ENCODE measurements at places on chromosomes 16 and 17. TPM values are rescaled to one million over a fixed set of nuclear protein-coding genes. Genes with fewer than 3 reads are reported as not detected.

- peak; percentile 21 for DNase-seq
Measured at GRCh38 chr17:7703584-7704479, 1.2 kb upstream of the EFNB3 start.

DNA sequence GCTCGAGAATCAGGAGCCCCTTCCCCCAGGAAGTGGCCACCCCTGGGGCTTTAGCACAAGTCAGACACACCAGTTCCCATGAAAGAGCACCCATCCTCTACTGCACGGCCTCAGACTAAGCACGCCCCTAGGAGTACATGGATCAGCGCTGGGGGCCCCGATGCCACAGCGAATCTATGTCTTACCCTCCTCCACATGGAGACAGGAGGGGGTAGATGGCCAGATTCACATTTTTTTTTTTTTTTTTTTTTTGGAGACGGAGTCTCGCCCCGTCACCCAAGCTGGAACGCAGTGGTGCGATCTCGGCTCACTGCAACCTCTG lies 3.2 kb upstream of the EXOSC6 start:
- no peak for DNase-seq

GRCh38 chr16:46975165-46975564 lies 1.7 kb upstream of the DNAJA2 start:
- DNase-seq: no peak

DNA sequence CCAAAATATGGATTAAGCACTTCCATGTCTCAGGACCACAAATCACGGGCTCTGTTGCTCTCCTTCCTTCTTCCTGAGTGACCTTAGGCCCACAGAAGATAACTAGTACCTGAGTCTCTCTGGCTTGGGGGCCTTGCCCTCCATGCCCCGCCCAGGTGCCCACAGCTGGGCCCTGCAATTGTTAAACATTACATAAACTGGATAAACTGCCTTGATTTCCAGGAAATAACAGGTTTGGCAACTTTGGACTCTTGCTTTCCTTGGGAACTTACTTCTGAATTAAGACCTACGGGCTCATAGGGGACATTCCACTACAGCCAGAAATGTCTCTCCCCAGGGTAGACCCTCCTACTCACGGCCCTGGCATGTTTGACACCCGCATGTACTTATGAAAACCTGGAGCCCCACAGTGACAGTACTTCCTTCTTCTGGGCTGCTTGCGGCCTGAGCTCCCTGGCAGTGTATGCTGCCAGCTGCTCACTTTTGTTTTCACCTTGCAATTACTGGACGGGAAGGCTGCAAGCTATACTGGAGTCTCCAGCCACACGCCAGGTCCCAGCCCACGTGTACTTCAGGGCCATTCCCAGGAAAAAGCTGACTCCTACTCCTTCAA lies 2.3 kb upstream of the UBALD2 start:
- DNase-seq: peak; percentile 73

DNA sequence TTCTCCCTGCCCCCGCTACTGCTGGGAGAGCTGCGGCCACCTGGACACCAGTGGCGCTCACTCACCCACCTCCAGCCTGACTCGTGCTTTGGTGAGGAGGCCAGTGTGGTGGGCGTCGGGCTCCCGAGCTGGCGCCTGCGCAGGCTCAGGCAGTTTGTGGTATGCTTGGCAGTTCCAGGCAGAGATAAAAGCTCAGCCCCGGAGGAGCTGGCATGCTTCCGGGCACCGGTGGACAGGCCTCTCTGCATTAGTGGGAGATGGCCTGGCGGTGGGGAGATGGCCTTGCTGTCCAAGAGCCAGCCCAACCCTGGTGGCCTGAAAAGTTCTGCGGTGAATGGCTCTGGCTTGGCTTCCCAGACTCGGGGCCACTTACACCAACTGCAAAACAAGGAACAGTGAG lies 4.1 kb downstream of the ADGRG1 start:
- no peak for DNase-seq

GRCh38 chr17:82582709-82583108 lies 63.2 kb downstream of the FOXK2 start:
- no peak for DNase-seq

GRCh38 chr17:3886776-3887175 lies 6.1 kb downstream of the CAMKK1 start:
- DNase-seq: peak; percentile 21

GRCh38 chr17:4446326-4447071 lies 12.8 kb downstream of the SPNS3 start:
- DNase-seq: peak; percentile 66

DNA sequence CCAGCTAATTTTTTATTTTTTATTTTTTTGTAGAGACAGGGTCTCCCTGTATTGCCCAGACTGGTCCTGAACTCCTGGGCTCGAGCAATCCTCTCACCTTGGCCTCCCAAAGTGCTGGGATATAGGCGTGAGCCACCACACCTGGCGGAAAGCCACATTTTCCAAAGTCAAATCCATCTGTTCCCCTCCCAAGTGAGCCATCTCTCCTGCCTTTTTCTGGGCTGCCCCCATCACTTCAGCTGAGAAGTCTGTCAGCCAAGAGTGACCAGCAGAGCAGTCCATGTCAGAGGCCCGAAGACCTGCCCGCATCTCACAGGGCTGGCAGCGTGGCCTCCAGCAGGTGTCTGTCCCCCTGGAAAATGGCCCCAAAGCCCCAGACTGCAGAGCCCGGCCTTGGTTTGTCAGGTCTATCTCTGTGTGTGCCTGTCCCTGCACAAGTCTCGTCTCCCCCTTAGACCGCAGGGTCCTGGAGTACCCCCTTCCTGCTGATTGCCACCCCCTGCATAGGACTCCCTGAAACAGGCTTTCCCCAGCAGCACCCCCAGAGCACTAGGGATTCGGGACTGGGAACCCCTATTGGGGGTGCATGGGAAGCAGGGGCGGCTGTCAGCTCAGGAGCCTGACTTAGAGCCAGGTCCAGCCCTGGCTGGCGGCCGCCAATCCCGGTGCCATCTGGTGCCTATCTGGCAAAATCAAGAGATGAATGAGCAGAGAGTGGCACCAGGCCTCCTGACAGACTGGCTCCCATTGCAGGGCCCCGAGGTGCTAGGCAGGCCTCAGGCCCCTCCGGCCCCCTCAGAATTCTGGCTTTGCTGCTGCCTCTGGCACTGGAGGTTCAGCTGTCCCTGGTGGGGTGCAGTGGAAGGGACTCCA lies 7.8 kb downstream of the TTYH2 start:
- no peak for DNase-seq

GRCh38 chr17:45106096-45106495 lies 26.2 kb downstream of the PLCD3 start:
- DNase-seq: no peak

DNA sequence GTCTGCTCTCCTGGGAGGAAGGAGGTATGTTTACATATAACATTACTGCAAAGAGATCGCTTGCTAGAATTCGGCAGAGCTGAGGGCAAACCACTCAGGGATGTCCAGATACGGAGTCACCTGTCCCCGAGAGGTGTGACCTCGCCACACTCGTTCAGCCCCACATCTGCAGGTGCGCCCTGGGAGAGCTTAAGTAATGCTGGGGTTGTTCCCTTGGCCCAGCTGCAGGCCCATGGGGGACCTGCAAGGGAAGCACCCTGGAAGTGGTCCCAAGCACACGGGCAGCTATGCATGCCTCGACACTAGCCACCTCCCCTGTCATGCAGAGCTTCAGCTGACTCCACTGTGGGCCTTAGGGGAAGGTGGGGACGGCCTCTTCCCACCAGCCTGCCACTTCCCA lies 22.2 kb downstream of the USP22 start:
- DNase-seq: no peak

DNA sequence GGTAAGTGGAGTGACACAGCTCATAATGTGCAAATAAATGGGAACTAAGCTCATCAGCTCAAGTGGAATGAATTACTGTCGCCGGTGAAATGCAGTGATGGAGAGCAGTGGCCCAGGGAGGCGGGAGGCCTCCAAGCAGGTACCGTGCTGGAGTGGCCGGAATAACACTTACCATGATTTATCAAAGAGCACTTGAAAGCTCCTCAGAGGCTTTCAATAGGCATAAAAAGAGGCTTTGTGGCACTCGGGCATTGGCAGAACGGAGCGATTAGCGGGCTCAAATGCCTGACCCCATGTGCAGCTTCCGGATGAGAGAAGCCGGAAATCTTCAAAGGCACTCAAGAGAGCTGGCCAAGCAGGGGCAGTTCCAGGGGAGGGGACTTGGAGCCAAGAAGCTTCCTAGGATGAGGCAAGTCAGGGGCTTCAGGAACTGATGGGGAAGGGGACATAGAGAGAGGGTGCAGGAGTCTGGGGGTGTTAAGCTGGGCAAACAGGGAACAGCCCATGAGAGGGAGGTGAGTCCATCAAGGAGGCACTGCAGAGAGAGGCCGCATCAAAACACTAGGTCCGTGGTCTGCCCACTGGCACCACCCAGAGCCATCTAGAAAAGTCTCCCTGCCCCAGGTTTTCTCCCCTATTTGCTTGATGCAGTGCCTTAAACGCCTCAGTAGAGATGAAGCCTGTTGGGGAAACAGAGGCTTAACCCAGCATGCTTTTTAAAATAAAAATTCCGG lies 144.0 kb upstream of the IRX6 start:
- no peak for DNase-seq

DNA sequence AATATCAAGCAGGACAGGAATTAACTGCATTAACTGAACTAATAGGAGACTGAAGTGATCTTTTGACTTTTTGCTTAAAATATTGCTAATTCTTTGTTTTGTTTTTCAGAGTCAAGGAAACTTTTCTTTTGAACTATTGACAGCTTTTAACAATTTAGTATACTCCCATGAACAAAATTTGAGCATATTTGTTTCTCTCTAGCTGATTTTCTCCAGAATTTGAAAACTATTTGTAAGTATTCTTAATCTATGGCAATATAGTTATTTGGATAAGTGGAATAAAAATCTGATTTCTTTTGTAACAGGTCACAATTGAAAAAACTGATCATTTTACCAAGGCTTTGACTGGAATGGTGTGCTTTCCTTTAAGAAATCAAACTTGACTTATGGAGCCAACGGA lies 7.0 kb upstream of the SCPEP1 start:
- no peak for DNase-seq

DNA sequence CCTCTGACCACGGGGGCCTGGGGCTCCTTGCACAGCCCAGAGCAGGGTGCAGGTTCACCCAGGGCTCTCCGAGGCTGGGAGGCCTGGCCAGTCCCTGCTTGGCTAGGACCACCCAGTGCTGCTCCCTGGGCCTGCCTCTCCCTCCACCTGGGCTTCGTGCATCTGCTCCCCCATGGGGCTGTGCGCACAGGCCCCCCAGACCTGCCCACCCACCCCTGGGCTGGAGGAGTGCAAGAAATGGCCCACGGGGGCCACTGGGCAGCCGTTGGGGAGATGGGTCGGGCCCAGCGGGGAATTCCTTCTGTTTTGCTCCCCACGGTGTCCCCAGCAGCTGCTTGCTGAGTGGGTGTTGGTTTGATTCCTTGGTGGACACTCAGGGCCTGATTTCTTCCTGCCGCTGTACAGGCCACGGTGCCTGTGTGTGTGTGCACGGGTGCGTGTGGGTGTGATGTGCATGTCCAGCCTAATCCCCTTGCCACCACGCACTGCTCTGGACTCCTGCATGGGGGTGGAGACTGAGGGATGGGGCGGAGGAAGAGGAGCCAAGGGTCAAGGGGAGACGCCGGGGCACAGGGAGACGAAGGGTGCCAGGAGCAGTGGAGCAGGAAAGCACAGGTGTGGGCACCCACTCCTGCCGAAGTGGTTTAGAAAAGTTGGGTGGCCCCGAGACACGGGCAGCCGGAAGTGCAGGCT lies 8.5 kb downstream of the PRSS27 start:
- no peak for DNase-seq

DNA sequence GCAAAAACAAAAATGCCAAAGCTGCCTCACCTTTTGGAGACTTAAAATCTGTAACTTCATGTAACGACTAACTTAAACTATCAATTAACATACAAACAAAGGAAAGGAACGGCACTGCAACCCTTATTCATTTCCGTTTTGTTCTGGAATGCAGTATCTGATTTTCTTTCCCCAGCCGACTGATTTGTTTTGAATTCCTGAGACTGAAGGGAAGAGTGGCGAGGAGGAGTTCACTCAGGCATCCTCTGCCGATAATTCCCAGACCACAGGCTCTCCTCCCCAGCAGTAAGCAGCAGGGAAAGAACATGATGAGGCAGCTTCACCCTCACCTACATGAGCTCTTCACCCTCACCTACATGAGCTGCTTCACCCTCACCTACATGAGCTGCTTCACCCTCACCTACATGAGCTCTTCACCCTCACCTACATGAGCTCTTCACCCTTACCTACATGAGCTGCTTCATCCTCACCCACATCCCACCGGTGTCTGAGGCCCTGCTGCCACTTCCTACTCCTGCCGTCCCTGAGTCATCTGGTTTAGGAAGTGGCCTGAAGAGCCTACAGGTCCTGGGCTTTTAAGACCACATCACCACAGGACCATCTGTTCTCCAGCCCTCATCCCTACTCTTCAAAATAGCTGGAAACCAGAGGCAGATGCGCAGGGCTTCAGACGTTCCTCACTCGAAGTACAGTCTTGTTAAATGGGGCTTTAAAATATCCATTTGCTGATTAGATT lies 168.0 kb upstream of the RPH3AL start:
- no peak for DNase-seq

DNA sequence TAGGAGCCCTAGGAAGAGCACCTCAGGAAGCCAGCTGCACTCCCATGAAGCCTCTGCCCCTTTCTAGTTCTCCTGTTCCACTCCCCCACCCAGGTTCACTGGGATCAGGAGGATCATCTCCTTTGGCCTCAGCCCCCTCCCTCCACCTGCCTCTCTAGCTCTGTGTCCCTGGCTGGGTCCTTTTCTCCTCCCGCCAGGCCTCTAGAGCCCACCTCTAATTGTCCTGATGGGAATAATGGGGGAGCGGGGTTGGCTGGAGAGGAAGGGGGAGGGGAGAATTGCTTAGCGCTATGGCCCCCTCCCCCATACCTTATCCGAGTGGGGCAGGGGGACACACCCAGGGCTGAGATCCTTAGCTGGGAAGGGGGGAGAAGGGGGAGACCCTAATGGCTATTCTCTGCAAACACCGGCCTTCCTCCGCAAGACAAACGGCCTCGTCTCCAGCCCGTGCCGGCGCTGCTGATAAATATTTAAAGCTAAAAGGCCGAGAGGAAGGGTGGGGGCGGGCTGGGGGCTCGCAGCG lies 997 bp downstream of the HOXB7 start:
- no peak for DNase-seq

DNA sequence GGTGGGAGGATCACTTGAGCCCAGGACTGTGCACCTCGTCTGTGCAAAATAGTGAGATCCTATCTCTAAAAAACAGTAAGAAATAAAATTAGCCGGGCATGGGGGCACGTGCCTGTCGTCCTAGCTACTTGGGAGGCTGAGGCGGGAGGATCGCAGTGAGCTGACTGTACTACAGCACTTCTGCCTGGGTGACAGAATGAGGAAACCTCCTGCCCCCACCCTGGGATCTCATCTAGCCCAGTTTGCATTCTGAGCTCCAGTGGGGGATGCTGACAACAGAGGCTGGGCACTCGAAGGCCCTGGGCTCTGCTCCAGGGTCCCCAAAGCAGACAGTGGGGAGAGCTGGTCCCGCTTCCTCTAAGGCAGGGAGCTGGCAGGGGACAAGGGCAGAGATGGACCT lies 7.1 kb downstream of the NAGPA start:
- DNase-seq: no peak

The KRTAP4-4 gene
- not detected for total RNA-seq

The PSMD12 gene
- 18.2 TPM for total RNA-seq

The HSPB9 gene
- 0.52 TPM for total RNA-seq

The ZACN gene
- total RNA-seq: not detected

The ZPBP2 gene
- not detected for total RNA-seq

The ITGB4 gene
- total RNA-seq: 50.5 TPM

The BCL6B gene
- 2.2 TPM for total RNA-seq

The MRPL38 gene
- total RNA-seq: 49.5 TPM

The KRT28 gene
- not detected for total RNA-seq

The ZG16B gene
- 0.43 TPM for total RNA-seq
